ENCODE measurements at places on chromosomes 6 and 20.

DNA sequence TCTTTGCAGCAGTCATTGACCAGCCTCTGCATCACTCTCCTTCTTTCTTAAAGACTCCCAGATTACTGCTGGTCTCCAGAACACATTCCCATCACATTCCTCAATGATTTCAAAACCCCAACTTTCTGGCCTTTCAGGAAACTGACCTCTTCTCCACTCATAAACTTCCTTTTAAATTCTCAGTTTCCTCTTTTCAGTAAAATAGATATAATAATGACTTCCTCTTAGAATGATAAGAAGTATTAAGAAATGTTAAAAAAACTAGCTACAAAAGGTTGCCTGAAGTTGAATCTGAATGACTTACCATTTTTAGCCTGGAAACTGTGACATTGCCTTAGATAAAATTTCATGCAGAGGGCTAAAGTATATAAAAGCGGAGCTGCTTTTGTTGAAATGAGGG, 239.3 kb downstream of the OGFRL1 start:
- no peak for DNase-seq

- no peak for DNase-seq
Observed at GRCh38 chr6:45479834-45480751, 102.4 kb upstream of the SUPT3H start.

- no peak for DNase-seq
Observed at GRCh38 chr6:113679051-113679450, 178.1 kb upstream of the MARCKS start.

DNA sequence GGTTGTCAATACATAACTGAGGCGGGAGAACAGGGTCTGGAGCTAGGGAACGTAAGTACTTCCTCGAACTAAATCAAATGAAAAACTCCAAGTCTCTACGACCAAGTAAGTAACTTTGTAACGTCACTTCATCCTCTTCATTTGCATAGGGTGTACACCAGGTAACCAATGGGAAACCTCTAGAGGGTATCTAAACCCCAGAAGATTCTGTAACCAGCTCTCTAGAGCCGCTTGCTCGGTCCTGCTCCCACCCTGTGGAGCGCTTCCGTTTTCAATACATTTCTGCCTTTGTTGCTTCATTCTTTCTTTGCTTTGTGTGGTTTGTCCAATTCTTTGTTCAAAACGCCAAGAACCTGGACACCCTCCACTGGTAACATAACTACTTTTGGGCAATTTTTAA, 133.5 kb upstream of the TMEM170B start:
- DNase-seq, result no peak

GRCh38 chr6:28208111-28208659, 16.9 kb upstream of the ZSCAN9 start:
- DNase-seq, result no peak

DNA sequence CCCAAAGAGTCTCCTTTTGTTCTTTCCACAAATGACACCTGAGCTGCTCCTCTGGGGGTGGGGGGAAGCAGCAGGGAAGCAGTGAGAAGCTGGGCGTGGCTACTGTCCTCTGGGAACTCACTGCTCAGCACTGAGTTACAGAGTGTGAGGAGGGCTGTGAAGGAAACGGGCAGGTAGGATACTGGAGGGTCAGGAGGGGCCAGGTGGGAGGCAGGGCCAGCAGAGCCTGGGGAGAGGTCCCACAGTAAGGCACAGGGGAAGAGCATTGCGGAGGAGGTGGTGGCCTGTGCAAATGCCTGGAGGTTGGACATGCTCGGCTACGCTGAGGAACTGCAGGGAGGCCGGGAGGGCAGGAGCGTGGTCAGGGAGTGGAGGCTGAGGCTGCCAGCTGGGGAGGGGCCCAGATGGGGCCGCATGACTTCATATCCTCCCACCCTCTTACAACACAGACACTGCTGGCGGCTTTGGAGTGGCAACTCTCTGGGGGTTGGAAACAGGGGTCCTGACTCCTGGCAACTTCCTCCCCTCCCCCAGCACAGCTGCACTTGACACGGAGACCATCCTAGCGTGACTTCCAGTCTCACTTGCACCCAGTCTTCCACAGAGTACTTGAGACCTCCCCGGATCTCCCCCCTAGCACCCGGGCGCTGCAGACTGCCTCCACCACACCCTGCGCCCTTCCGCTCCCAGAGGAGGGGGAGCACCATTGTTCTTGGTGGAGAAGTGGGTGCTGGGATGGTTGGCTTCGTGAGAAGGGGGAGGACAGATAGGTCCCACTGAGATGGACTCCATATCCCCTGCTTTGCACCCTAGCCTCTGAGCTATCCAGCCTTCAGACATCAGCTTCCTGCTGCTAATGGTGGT, 34.2 kb downstream of the RBM38 start:
- DNase-seq, result no peak
